ENCODE measurements at places on chromosomes 3 and 15.

DNA sequence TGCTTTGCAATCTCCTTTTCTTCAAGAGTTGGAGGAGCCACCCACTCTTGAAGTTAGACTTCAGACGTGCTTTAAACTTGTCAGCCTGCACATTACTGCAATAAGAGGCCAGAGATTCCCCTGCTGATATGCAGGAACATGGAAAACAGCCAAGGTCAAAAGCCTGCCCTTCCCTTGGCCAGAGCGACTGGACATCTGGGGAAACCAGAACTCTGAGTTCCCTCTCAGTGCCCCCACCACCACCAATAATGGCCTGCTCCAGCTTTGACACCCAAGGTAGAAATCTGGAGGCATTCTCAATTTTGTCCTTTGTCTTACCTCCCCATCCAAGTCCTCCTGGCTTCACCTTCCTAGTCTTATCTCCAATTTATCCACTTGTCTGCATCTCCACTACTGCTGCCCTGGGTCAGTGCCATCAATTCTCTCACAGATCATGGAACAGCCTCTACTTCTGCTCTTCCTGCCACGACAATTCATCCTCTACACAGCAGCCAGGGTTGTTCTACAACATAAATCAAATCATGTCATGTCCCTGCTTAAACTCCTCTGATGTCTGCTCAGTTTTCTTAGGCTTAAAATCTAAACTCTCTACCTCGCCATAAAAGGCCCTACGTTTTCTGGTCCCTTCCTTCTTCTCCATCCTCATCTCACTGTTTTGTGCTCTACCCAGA lies 191.6 kb upstream of the WNT5A start:
- DNase-seq: no peak

DNA sequence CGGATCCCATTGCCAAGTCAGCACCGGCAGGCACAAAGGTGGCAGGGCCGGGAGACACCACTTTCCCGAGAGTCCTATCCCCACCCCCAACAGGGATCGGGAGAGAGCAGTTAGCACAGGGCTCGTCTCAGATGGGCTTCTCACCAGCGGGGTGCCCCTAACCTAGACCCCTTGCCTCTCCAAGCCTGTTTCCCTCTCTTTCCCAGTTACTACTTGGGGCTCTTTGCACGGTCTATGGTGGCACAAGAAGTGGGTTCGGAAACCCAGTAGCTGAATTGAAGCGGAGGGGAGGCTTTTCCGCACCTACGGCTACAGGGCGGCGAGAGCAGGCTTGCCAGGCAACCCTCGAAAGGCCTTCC lies 383 bp upstream of the EFCC1 start:
- DNase-seq: no peak

DNA sequence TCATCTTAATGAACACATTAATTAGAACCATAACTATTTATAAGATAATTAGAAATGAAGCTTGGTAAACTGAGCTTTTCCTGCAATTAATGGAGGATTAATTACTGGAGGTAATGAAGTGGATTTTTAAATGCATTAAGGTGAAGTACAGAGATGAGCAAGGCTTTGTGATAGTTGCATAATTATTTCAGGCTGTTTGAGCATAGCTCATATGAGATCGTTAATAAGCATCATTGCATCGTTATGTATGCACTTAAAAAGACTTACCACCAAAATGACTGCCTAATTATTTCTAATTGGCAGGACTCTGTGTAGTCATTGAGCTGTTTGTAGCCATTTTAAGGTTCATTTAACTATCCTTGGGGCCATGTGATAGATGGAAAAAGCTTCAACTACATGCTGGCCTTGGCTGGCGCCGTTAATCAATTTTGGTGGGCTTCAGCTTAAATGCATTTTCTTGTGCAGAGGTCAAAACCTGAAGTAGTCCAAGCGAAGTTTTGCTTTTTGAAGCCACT lies 55.3 kb downstream of the RSRC1 start:
- no peak for DNase-seq

- DNase-seq: no peak
Observed at GRCh38 chr15:51887887-51888592, 58.6 kb downstream of the TMOD3 start.

- no peak for DNase-seq
Observed at GRCh38 chr3:131174752-131175151, 148.1 kb downstream of the NEK11 start.

DNA sequence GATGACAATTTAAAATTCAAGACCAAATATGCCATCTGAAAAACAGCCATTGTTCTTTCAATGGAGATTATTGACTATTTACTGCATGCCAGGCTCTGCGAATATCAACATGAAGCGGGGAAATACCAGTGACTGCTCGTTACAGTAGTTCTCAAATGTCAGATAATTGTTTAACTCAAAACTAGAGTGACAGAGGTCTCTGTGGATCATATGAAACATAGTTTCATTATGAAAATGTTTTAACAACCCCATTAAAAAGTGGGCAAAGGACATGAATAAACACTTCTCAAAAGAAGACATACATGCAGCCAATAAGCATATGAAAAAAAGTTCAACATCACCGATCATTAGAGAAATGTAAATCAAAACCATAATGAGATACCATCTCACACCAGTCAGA lies 50.0 kb upstream of the GPR149 start:
- no peak for DNase-seq

GRCh38 chr15:59345326-59345725 lies 27.3 kb downstream of the MYO1E start:
- no peak for DNase-seq

DNA sequence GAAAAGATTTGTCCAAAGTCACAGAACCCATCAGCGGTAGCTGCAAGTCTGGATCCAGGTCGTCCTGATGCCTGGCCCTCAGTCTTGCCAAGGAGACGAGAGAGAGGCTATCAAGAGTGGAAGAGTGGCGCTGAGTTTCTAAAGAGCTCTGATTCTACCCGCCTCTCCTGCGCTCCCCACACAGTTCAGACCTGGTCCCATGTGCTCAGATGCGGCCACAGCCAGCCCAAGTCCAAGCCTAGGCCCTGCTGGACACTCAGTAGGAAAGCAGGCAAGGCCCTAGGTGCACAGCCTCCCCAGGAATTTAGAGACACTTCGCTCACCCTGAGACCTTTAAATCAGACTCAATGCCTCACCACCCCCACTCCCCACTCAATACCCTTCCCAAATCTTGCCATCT lies 32.4 kb downstream of the CCDC12 start:
- DNase-seq: no peak

DNA sequence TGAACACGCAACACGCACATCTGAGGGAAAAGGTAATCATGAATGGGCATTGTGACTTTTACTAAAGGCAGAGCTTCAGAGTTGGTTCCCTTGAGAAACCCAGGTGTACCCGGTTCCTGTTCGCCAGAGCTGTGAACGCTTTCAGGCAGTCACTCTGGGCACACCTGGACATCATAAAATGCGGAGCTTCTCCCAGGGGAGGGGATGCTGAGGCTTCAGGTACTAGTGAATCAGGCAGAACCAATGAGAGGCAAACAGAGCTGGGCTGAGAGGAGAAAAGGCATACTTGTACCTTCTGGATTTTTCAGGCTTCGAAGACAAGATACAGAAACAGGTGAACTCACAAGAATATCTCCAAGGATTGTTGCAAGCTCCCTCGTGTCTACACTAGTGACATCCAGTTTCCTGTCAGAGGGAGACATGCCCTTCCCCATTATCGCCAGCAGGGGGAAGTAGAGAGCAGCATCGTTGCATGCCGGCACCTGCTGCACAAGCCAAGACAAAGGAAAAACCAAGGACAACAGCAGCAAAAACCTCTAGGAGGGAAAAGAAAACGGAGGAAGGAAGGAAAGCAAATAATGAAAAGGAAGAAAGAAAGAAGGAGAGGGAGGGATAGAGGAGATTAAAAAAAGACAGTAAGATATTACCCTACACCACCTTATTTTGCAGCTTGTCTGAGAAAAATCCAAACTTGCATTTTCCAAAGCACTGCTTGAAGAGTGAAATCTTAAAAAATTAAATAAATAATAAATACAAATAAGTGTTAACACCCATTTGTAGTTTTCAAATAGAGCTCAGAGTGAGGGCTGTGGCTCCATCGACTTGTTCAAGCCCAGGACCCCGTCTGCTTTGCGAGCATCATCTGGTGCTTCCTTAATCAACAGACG lies 2.0 kb downstream of the AHSG start:
- DNase-seq: peak; percentile 90

DNA sequence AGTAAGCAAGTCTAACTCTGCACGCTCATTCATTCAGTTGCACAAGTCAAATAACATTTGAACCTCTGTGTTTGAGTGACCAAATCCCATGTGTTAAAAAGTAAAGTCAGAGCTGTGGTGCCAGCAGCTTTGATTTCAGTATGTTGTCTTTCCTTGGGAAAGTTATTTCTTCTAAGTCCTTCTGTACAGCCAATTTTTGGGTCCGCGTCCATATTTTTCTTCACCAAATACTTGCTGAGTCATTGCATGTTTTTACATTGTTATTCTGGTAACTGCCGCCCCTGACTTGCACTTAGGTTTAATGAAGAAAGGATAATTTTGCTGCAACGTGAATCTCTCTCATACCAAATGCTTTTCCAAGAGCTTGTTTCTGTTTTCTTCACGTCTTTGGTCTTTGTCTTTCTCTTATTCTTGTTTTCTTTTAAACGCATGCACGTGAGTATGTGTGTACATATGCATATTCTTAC lies 56.7 kb downstream of the PLS1 start:
- DNase-seq: no peak

GRCh38 chr3:173733029-173733652 lies 335.6 kb downstream of the NLGN1 start:
- no peak for DNase-seq

GRCh38 chr3:178676077-178676476 lies 139.8 kb downstream of the KCNMB2 start:
- DNase-seq: no peak

- peak; percentile 62 for DNase-seq
Observed at GRCh38 chr3:13879946-13880810, at the start of gene WNT7A. TSS of gene WNT7A (minus strand) at chr3:13880071. CDS start at chr3:13879816, 255 bp downstream.

GRCh38 chr15:35007397-35007796 lies 19.3 kb upstream of the ZNF770 start:
- DNase-seq: no peak

GRCh38 chr15:83815506-83815905 lies 161.6 kb downstream of the ADAMTSL3 start:
- no peak for DNase-seq

DNA sequence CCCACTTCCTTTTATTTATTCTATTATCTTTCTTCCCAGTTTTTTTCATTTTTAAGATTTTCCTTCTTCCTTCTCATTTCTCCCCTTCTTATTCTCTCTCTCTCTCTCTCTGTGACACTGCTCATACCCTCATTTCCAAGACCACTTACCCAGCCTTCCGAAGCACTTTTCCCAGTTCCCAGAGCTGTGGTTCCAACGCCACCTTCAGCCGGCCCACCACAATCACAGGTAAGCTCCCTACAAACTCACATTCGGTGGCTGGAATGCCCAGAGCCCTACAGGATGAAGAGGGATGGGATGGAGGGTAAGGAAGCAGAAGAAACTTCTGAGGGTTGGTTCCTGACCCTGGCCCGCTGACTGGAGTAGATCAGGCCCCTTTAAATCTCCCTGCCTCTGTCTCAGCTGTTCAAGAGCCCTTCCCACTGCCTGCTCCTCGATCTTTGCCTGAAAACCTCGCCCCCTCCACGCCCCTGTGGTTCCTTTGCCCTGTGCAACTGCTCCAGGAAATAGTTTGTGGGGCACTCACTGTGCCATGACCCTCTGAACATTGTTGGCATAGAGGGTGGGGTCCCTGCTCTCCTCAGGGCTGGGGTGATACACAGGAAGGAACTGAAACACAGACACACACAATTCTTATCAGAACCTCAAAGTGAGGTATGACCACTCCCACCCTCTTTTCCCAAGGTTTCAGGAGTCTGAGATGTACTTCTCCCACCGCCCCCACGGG lies 4.8 kb downstream of the LPCAT4 start:
- peak; percentile 70 for DNase-seq

GRCh38 chr3:197028728-197029510 lies 698 bp downstream of the MELTF start:
- peak; percentile 56 for DNase-seq

- peak; percentile 65 for DNase-seq
Observed at GRCh38 chr15:63460210-63461155, 43.9 kb upstream of the USP3 start.

DNA sequence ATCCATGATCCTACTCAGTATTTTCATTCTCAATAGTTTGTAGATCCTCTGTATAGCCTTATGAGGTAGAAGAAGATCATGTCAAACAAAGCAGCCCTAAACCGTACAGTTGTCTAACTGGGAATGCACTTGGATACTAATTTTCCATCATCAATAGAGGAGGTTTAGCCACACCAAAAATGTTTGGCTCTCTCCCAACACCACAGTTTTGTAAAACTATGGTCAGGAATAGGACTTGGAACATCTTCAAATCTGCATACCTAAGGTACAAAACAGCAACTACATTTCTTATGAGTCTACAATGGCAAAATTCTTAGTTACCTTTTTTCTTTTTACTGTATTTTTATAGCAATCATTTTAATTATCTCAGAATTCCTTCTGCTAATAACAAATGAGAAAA lies 1001.6 kb downstream of the ROBO2 start:
- DNase-seq: no peak

DNA sequence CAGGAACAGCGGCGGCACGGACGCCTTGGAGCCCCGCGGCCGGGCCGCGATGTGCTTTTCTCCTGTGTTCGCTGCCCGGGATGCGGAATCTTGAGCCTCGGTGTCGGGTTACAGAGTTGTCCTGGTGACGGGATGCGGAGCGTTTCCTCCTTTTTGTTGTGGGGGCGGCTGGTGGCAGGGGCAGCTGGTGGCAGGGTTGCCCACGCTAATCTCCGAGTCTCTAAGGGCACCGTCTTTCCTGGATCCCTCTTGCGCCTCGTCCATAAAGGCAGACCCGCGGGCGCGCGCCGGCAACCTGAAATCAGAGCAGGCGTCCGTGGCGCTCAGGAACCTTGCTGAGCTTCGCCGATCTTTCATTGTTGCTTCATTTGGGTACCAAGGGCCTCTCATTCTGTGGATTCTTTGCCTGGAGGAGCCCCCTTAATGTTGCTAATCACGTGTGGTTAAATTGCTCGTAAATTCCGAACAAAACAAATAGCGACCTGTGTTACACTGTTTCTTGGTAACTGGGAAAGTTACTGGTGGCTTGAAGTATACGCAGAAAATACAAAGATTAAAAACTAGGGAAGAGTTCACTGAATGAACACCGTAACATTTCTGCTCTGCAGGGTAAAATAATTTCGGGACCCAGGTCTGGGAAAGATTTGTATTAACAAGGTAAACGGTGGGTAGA lies 844 bp upstream of the PFN2 start:
- DNase-seq: peak; percentile 47

- DNase-seq: peak; percentile 14
Observed at GRCh38 chr3:53921296-53921695, 29.6 kb upstream of the SELENOK start.

All from small intestine (tissue), 16 donors.